NCI-H1417 treated with DMSO at 0.1 percent for 48 hours (cell line): ENCODE measurements at places on chromosomes 13 and 19.
A peak's percentile ranks its signal among the peaks of the same experiment; 100 is the strongest.

- DNase-seq, result no peak
These were observed 10.6 kb downstream of the TRIP10 start for GRCh38 chr19:6750062-6750461.

- no peak for DNase-seq
These were observed 19.0 kb downstream of the TSHZ3 start for GRCh38 chr19:31330237-31330636.

DNA sequence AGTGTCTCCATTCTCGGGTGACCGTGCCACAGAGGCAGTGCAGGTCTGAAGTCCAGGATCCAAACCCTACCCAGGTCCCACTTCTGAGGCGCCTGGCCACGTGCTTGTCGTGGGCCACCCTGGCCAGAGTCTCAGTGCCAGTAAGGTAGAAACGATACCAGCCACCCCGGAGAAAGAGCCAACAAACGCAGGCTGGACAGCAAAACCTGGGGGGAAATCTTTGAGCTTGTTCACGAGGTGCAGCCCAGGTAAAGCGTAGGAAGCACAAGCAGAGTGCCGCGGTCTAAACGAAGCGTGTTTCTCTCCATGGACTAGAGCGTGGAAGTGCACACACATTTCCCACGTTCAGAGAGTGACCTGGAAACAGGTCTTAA, 95.6 kb downstream of the ATP11A start:
- DNase-seq, result no peak

DNA sequence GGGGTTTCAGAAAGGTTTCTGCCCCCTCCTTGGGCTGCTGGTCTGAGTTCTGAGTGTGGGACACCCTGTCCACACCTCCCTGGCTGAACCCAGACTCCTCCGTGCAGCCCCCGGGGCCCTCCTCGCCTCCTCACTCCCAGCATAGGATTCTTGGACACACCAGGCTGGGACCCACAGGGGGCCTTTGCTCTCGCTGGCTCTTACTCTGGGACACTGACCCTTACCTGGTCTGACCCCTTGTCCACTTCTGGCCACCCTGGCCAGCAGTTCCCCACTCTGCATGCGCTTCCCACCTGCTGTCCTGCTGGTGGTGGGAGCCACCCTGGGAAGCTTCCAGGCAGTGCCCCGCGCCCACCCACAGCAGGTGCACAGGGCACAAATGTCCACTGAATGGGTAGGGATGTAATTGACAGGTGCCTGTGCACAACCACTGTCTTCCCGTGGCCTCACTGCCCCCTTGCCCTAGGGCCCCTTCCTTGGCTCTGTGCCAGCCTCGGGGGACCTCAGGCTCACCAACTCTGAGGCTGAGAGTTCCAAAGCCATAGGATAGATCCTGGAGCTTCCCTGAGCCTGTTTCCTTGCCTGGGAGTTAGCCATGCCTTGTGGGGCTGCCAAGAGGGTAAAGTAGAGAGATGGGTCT, 7.0 kb upstream of the SLC25A42 start:
- no peak for DNase-seq

DNA sequence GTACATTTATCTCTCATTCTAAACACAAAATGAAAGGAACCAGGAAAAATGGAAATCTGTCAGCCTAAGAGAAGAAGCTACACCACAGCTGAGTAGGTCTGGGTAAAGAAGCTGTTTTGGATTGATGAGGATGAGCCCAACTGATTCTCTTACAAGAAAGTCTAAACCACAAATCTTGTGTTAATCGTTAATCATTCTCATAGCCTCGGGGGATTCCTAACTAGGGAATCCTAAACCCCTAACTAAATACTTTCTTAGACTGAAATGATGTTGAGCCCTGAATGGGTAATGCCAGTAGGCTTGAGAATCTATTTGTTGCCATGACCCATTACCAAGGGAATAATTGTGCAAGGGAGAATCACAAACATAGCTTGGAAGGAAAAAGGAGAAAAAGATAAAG, 327.5 kb upstream of the SPRY2 start:
- no peak for DNase-seq

DNA sequence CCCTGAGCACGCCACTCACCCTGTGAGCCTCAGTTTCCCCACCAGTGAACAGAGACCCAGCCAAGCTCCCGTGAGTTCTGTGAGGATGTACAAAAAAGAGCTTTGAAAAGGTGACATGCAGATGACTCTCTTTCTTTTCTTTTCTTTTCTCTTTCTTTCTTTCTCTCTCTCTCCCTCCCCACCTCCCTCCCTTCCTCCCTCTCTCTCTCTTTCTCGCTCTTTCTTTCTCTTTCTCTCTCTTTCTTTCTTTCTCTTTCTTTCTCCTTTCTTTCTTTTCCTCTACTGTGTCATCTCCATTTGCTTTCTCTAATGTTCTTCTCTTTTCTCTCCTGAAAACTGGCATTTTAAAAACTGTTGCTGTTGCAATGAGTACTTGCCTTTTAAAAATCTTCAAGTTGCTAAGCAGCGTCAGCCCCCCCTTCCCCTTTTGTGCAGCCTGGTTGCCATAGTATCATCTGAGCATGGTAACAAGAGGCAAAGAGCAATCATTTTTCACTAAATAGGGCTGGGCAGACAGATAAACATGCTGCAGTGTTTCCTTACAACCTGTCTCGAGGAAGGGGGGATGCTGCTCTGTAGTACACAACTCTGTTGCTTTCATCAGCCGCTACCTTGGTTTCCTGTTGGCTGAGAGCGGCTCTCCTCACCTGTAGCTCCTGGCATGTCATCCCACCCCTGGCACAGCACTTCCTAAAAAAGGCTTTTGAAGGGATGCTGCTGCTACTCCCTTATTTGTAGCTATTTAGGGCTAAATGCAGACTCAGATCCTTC, 108.7 kb upstream of the MBNL2 start:
- DNase-seq, result peak; percentile 91

DNA sequence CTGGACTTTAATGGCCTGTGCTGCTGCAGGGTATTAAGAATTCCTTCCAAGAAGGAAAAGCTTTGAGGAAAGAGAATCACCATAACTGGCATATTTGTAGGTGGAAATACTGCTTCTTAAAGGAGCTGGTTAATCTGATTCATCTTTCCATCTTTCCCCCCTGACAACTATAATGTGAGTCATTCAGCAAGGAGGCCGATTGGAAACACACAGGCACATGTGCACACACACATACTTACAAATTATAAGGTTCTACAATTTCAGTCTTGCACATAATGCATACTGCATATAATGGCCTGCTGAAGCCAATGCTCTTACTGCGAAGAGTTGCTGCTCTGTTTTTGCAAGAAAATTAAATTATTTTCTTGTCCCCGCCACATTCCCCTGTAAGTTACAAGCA, 78.8 kb upstream of the TPP2 start:
- DNase-seq, result no peak

GRCh38 chr19:15577184-15577771, 37.7 kb upstream of the CYP4F8 start:
- DNase-seq, result no peak

DNA sequence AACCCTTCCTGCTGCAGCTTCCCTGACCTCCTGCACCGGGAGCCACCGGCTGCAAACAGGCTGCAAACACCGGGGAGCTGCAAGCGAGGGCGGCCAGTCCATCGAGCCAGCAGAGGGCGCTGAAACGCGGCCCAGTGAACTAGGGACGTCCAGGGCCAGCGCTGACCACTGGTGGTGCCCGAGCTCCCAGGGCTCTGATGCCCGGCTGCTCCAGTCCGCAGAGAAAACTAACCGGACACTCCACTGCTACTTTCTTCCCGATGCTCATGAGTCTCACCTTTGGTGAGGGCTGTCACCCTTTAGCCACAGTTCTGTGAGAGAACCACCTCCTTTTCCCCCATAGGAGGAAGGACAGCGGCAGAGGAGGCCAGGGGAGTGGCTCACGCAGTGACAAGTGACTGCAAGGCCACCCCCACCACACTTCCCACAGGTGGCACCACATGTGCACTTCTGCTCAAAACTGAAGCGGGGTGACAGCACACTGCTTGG, 82.8 kb upstream of the MTIF3 start:
- DNase-seq, result no peak

DNA sequence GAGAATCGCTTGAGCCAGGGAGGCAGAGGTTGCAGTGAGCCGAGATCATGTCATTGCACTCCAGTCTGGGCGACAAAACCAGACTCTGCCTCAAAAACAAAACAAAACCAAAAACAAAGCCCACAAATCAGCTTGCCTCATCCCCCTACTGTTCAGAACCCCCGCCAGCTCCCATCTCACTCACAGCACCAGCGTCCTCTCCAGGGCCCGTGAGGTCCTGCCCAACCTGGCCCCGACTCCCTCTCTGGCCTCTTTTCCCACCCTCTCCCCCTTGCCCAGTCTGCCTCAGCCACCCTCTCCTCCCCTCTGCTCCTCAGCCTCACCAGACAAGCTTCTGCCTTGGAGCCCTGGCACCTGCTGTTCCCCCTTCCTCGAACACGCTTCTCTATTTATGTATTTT, 3.8 kb downstream of the SLC8A2 start:
- no peak for DNase-seq

DNA sequence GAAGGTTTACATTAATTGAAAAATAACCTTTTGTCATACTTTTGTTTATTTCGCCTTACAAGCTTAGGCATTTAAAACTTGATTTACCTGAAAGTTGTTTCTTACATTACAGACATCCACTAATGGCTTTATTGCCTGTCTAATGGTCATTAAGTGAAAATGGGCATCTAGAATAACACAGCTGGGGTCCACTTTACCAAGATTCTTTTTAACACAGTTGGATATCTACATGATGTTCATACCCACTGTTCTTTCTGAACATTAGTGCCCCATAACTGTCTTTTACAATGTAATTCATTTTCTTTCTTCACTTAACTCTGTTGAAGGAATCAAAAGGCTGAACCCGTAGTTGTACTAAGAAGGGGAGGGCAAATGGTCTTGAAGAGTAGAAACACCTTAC, 19.8 kb upstream of the KLHL1 start:
- DNase-seq, result peak; percentile 64

- DNase-seq, result no peak
These were observed at the start of gene SBK2 for GRCh38 chr19:55536951-55537740. SBK2 (minus strand) TSS chr19:55537133; CDS start chr19:55536294, 839 bp downstream.

- DNase-seq, result no peak
These were observed 5.7 kb downstream of the C19orf25 start for GRCh38 chr19:1473085-1473851.

DNA sequence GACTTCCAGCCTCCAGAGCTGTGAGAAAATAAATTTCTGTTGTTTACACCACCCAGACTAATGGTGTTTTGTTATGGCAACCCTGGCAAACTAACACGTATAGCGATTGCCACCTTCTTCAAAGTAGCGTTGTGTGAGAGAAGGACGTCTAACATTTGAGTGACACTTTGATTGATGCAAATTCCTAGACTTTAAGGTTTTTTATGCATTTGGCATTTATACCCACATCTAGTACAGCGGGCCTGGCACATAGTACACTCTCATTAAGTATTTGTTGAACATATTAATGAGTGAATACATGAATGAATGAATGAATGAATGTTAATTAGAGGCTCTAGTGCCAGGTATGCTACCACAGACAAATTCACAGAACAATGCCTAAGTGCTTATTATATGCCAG, 36.7 kb downstream of the POU4F1 start:
- DNase-seq, result no peak

DNA sequence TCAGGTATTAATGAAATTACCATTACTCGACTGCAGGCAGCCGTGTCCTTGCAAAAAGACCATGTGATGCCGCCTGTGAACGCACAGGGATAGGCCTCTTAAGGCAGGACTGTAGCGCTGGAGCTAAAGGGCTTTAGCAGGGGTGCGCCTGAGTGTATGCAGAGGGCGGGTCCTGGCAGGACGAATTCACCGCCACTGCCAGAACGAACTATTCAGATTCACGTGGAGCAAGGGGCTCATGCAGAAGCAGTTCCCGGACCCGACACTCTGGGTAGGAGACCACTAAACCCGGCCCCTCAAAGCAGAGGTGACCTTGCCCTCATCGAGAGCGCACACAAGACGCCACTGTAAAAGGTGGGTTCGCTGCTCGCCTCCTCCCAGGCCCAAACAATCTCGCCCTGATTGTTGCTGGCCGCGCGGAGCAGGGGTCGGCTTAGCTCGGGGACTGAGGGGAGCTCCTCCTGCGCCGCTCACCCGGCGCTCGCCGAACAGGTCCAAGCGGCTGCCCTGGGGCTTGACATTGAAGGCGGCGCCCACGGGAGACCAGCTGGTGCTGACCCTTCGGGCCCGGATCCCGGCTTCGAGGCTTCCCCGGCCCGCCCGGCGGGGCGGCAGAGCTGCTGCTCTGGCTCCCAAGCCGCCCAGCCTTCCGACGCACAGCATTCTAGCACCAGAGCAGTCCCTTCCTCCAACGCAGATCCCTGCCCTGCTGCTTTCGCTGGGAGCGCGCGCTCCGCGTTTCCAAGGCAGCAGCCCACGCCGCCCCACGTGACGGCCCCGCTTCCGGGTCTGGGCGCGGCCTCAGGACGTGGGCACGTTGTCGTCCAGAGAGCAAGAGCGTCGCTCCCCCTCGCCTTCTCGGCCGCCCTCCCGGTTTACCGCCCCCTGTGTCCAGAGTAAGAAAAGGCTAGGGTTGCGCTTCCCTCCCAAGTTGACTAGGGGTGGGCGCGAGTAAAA, at the start of gene MIPEP:
MIPEP (minus strand) TSS at position 743 of the 957 bp plus-strand sequence; CDS start at position 663, 80 bp downstream.
- DNase-seq, result peak; percentile 46

- no peak for DNase-seq
These were observed 871 bp upstream of the CCER2 start for GRCh38 chr19:38912600-38913514.

GRCh38 chr13:35848336-35849255, 282.6 kb downstream of the DCLK1 start:
- no peak for DNase-seq

GRCh38 chr13:112333756-112334543, 42.2 kb upstream of the SPACA7 start:
- no peak for DNase-seq

GRCh38 chr19:3818918-3819317, 32.7 kb upstream of the MATK start:
- no peak for DNase-seq

DNA sequence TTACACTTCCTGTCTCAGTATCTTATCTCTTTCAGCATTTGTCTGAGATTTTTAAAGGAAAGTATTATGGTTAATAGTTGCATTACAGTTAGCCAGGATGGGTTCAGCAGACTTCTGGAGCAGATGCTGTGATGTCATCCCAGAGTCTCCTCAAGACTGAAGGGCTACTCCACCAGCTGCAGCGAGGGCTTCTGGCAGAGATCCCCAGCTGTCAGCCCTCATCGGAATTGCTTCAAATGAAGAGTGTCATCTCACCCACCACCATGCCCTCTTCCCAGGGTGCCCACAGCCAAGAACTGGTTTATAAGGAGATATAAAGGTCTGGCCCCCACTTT, 84.4 kb downstream of the FAM216B start:
- no peak for DNase-seq

DNA sequence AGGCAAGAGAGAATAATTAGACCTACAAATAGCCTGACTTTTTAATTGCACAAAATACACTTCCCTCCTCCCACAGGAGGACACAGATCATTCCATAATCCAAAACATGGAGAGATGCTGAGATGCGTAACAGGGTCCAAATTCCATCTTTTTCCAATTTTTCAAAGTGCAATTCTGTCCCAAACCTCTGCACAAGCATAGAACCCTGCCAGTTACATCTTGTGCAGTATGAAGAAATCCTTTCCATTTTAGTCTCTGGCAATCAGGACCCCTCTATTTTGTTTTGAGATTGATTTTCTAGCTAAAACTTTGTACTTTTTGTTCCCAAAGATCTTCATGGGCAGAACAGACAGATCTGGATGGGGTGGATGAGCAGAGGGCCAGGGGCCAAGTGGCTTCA, 209.2 kb downstream of the B3GLCT start:
- DNase-seq, result no peak
